Ovary (tissue), 10 donors: ENCODE measurements at places on chromosomes 6 and 20. TPM values are rescaled to one million over a fixed set of nuclear protein-coding genes. Genes with fewer than 3 reads are reported as not detected.

PTK6 gene
- 0.22 TPM for total RNA-seq

GRCh38 chr20:57060407-57061050, 205.9 kb downstream of the BMP7 start:
- H3K4me3 ChIP-seq, result no peak overlapping the region
- no peaks in the 10 kb centered on the region for H3K36me3 ChIP-seq
- H3K27me3 ChIP-seq, result no peaks in the 10 kb centered on the region

- no peak for DNase-seq
- H3K4me1 ChIP-seq, result no peaks in the 10 kb centered on the region
- no peaks in the 10 kb centered on the region for H3K36me3 ChIP-seq
- no peaks in the 10 kb centered on the region for H3K27me3 ChIP-seq
- H3K4me3 ChIP-seq, result no peak overlapping the region
Observed at GRCh38 chr6:117380298-117380697, 45.4 kb downstream of the ROS1 start.

SF3B5 gene
- total RNA-seq, result 117 TPM

NR2E1 gene
- total RNA-seq, result not detected

TDRD6 gene
- 0.24 TPM for total RNA-seq

DNA sequence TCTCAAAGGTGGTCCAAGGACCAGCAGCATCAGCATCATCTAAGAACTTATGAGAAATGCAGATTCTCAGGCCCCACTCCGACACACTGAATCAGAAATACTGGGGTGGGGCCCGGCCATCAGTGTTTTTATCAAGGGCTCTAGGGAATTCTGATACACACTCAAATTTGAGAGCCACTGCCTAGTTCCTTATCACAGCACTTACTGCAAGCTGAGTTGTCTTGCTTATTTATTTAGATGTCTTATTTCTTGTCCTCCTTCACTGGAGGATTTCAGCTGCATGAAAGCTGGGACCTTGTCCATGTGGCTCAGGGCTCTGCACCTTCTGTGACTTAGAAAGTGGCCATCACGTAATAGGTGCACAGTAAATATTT, 139.4 kb upstream of the RREB1 start:
- no peaks in the 10 kb centered on the region for H3K4me1 ChIP-seq
- H3K36me3 ChIP-seq, result no peaks in the 10 kb centered on the region
- H3K4me3 ChIP-seq, result no peak overlapping the region

- DNase-seq, result peak; percentile 18
- H3K4me3 ChIP-seq, result peak overlapping the region; percentile 91
- H3K27ac ChIP-seq, result peak overlapping the region; percentile 88
- no peaks in the 10 kb centered on the region for H3K27me3 ChIP-seq
Observed at GRCh38 chr6:19837511-19838441, 606 bp downstream of the ID4 start.

FABP7 gene
- not detected for total RNA-seq

BANF2 gene
- not detected for total RNA-seq

DNA sequence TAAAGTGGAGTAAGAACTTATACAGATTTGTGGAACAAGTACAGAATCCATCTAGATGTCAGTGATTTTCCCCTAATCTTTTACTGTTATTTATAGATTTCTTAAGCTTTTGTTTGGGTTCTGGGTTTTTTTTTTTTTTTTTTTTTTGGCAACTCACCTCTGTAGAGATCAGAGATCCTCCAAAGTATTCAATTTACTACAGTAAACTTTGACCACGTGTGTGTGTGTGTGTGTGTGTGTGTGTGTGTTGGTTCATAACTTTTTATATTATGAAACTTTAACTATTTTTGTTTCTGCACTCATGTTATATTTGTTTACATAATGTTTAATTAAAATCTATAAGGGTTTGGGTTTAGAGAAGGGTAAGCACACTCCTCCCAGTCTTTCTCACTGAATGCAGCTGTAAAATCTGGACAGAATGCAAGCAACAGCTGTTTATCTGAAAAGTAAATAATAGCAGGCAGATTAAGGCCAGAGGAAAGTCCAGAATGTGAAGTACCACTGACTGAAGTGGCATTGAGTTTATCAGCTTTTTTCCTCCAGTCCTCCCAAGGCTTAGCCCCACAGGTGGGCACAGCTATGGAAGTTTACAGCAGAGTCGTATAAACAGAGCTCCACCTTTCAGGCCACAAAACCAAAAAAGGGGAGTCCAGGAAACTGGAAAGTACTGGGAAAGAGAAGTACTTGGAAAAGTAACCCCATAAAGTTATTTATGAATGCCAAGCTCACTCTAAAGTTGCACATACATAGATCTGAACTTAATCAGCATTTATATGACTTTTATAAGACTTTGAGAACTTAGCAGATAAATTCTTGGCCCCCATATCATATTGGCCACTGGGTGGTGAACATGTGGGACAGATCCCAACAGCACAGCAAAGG, 43.0 kb upstream of the CD2AP start:
- no peak for DNase-seq
- no peaks in the 10 kb centered on the region for H3K4me1 ChIP-seq
- no peaks in the 10 kb centered on the region for H3K36me3 ChIP-seq
- H3K4me3 ChIP-seq, result no peak overlapping the region

RGS17 gene
- total RNA-seq, result 0.36 TPM

DNA sequence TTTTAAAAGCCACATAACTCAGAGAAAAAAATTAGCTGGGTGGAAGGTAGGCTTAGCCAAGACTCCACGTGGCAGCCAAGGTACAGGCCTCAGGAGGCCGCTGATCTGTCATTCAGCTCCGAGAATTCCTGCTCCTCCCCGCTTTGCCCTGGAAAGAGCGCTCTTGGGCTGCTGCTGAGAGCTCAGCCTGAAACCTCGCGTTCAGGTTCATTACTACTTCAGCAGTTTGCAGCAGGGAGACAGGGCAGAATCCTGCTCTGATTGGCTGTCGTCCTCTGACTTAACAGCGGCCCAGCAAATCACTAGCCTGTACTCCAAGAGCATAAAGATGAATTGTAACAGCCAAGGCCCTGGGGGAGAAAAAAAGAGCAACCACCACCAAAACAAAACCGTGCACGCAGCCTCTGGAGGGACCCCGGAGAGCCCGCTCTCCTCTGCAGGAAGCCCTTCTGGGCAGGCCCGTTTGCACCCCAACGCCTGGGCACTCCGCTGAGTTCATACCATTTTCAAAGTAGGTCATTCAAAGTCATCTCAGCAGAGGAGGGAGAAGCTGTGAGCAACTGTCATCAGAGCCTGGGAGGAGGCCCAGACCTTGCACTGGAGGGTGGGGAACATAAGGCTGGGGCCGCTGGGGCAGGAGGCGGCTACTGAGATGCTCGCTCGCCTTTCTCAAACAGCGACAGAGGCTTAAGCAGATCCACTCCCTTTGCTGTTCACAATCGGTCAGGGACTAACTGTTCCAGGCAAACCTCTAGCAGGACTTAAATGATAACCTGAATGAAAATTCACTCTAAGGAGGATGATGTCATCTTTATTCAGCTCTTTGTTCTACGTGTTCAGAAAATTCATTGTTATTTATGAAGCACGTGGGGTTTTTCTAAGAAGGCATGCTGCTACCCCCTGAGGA, 42.3 kb upstream of the ATXN1 start:
- peak; percentile 33 for DNase-seq
- peak overlapping the region; percentile 30 for H3K4me3 ChIP-seq
- H3K36me3 ChIP-seq, result no peaks in the 10 kb centered on the region
- H3K4me1 ChIP-seq, result no peaks in the 10 kb centered on the region

GRCh38 chr6:87155842-87156815, 764 bp downstream of the ZNF292 start:
- H3K27me3 ChIP-seq, result no peaks in the 10 kb centered on the region
- peak overlapping the region; percentile 96 for H3K27ac ChIP-seq
- H3K4me3 ChIP-seq, result peak overlapping the region; percentile 85
- H3K4me1 ChIP-seq, result peaks cover 3% of the 10 kb centered on the region

KCNB1 gene
- total RNA-seq, result 5.4 TPM

DNA sequence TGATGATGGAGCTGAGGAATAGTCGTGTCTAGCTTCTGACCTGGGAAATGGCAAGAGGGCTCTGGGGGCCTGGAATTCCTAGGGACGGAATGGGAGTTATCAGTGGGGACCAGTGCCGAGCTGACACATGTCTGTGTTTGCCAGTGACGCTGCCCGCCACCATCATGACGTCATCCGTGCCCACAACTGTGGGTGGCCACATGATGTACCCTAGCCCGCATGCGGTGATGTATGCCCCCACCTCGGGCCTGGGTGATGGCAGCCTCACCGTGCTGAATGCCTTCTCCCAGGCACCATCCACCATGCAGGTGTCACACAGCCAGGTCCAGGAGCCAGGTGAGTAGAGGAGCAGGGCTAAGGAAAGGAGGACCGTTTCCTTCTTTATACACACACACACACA, 3.8 kb upstream of the CUL9 start:
- H3K4me3 ChIP-seq, result no peak overlapping the region
- H3K36me3 ChIP-seq, result no peaks in the 10 kb centered on the region
- no peaks in the 10 kb centered on the region for H3K27me3 ChIP-seq
- H3K27ac ChIP-seq, result no peak overlapping the region
- DNase-seq, result no peak
- H3K4me1 ChIP-seq, result peaks cover 10% of the 10 kb centered on the region
